ENCODE measurements at places on chromosomes 2 and 18. TPM values are rescaled to one million over a fixed set of nuclear protein-coding genes. Genes with fewer than 3 reads are reported as not detected.

Gene CELF4
- not detected for total RNA-seq

Gene KIF1A
- 0.69 TPM for total RNA-seq

Gene LYPD6B
- total RNA-seq: not detected

Gene CXCR1
- total RNA-seq: not detected

Gene CKAP2L
- 14.0 TPM for total RNA-seq

Gene INHBB
- 25.0 TPM for total RNA-seq

Gene PUS10
- total RNA-seq: 2.6 TPM

Gene VAMP5
- 0.31 TPM for total RNA-seq

Gene CPO
- total RNA-seq: not detected

Gene RNF152
- total RNA-seq: not detected

Gene SLC66A2
- 18.6 TPM for total RNA-seq

Gene C2orf81
- 2.2 TPM for total RNA-seq

Gene GYPC
- total RNA-seq: not detected

Gene C18orf54
- 4.0 TPM for total RNA-seq

Gene EFHD1
- 1.8 TPM for total RNA-seq

Gene CIB4
- total RNA-seq: 0.44 TPM

Gene XDH
- total RNA-seq: 0.96 TPM

Gene POTEC
- not detected for total RNA-seq

Gene CCDC68
- total RNA-seq: 5.2 TPM

Gene B3GNT7
- total RNA-seq: 2.8 TPM

Gene EVA1A
- total RNA-seq: 7.8 TPM

Gene MBP
- total RNA-seq: 18.0 TPM

Gene RANBP2
- total RNA-seq: 29.3 TPM

Gene ABCG8
- not detected for total RNA-seq

Gene DNAH6
- total RNA-seq: 0.44 TPM

Gene EVX2
- total RNA-seq: not detected

Gene ESPNL
- total RNA-seq: 0.43 TPM

Gene NT5DC4
- not detected for total RNA-seq

Gene POTEE
- total RNA-seq: 0.04 TPM

Gene CHST10
- 15.4 TPM for total RNA-seq

Gene GKN1
- 0.45 TPM for total RNA-seq

Gene CRACDL
- 2.3 TPM for total RNA-seq

Gene PIEZO2
- total RNA-seq: 1.3 TPM
